Left ventricle myocardium superior (tissue), 1 donor: ENCODE measurements at places on chromosomes 5 and 9. TPM values are rescaled to one million over a fixed set of nuclear protein-coding genes. Genes with fewer than 3 reads are reported as not detected.

The GSN gene
- 717 TPM for total RNA-seq

The CDC25C gene
- total RNA-seq, result not detected

The ADGRD2 gene
- total RNA-seq, result not detected

The TEK gene
- 22.2 TPM for total RNA-seq

The BSPRY gene
- total RNA-seq, result 0.37 TPM

The C9orf57 gene
- not detected for total RNA-seq

The SPATA9 gene
- total RNA-seq, result not detected
